CD4-positive, alpha-beta T cell treated with Interleukin-6 at 100 ng/mL for 8 hours (primary cell): ENCODE measurements at places on chromosomes 2 and 18.

DNA sequence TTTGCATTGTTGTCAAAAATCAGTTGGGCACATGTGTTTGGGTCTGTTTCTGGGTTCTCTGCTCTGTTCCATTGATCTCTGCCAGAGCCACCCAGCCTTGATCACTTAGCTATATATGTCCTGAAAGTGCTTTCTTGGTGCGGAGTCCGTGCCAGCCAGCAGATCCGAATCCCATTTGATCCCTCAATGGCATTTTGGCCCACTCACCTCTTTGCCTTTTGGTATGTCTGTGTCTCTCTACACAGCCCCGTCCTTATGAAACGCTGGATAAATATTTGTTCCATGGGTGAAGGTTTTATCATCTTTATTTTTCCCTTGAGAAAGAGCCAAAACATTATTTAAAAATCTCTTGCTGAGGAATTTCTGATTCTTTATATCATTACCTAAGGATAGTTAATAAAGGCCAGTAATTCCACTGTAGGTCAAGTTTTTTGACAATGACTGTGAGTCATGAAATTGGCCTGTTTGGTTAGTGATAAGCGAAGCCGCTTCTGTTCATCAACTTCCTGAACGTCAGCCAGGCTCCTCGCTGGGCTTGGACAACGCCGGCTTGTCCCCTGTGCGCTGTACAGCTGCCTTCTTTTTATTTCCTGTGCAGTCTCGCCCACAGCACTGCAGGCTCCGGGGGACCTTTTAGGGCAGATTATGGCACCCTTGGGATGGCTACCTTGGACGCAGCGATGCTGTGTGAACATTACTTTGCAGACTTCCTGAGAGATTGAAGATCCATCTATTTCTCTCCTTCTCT lies 24.9 kb downstream of the MTCL1 start:
- no peak for DNase-seq

DNA sequence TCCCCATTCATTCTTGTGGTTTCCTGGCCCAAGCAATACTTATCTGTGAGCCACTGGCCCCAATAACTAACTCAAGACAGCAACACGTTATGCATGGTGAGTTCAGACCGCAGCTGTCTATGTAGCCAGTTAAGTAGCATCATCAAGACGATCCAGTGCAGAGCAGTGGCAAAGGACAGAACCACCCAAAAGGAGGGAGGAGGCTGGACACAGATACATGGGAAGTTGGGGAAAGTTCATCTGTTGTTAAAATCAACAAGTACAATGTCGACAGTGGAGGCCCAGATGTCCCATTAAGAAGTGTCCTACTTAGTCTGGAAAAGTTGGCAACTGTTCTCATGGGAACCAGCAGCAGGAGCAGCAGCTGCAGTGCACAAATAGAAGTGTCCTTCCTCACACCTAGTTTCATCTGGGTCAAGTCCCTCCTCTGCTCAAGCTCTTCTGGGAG lies 106.9 kb upstream of the THOC1 start:
- no peak for DNase-seq

GRCh38 chr18:39329496-39330275 lies 1764.1 kb upstream of the CELF4 start:
- no peak for DNase-seq

DNA sequence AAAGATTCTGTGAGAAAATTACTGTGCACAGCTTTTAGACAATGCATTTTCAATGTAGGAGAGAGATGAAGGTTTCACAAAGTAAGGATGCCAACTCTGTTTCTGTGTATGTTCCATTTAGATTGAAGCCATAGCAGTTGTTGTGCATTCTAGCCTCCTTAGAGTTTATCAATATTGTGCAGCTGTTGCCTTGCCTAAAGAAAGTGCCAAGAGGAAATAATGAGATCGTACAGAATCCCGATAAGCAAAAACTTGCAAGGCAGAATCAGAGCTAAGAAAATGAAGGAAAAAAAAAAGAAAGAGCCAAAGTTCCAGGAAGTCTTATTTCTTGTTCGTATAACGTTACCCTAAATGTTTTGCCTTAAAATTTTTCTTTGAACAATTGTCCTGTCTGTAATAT lies 965.0 kb downstream of the DCDC2C start:
- no peak for DNase-seq

DNA sequence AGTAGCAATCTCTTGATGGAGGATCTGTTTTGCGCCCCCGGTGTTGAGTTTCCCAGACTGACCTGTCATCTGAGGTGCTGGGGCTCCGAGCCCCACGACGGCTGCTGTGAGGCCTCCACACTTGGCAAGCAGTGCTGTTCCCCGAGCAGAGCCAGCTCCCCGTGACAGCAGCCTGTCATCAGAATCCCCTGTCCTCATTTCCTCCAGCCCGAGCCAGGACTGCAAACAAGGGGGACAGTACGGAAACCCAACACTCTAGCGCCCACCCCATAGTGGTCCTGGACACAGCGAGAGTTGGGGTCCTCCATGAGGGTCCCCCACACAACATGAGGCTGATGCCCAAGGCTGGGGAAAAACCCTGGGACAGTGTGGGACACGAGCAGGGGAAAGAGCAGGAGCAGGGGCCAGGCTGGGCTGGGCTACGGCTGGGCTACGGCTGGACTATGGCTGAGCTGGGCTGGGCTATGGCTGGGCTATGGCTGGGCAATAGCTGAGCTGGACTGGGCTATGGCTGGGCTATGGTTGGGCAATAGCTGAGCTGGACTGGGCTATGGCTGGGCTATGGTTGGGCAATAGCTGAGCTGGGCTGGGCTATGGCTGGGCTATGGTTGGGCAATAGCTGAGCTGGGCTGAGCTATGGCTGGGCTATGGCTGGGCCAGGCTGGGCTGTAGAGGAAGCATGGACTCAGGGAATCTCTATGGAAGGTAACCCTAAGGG lies 1.5 kb upstream of the KLHL30 start:
- DNase-seq: no peak

DNA sequence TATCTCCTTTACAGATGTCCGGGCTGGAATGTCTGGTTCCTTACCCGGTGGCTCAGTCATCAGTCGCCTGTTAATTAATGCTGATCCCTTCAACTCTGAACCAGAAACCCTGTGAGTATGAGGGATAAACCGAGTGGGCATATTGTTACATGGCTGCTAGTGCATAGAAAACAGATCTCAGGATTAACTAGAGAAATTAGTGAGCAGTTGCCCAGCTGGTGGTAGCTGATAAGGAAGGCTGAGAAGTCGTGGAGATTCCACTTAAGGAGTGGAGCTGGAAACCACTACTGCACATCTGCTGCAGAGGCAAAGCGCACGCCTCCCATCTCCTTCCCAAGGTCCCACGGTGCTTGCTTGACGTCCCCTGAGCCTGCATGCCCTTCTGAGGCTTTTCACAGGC lies 97.7 kb downstream of the DGKD start:
- DNase-seq: no peak

DNA sequence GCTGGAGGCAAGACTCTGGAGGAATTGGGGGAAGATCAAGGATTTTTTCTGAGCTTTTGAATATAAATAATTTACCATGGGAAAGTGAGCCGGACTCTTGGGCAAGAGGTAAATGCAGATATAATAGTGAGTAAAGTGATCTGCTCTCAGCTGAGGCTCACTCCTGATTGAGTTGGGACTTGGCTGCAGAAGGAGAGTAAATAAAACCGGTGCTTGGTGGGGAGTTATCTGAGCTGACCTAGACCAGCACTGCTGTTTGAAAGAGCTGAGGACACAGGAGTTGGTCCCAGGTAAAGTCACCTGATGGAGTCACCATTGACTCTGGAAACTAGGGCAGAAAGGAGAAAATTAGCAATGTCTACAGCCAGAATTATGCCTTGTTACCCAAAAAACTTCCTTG lies 57.3 kb upstream of the LRPPRC start:
- no peak for DNase-seq

- DNase-seq: no peak
These were observed 126.7 kb downstream of the DDX1 start for GRCh38 chr2:15718103-15718943.

- no peak for DNase-seq
These were observed 10.1 kb downstream of the RAMP1 start for GRCh38 chr2:237869343-237870102.

GRCh38 chr2:179240481-179241451 lies 23.9 kb downstream of the SESTD1 start:
- DNase-seq: no peak
